HFFc6 (cell line): ENCODE measurements at places on chromosomes 7 and 10. TPM values are rescaled to one million over a fixed set of nuclear protein-coding genes. Genes with fewer than 3 reads are reported as not detected.
A peak's percentile ranks its signal among the peaks of the same experiment; 100 is the strongest.

DNA sequence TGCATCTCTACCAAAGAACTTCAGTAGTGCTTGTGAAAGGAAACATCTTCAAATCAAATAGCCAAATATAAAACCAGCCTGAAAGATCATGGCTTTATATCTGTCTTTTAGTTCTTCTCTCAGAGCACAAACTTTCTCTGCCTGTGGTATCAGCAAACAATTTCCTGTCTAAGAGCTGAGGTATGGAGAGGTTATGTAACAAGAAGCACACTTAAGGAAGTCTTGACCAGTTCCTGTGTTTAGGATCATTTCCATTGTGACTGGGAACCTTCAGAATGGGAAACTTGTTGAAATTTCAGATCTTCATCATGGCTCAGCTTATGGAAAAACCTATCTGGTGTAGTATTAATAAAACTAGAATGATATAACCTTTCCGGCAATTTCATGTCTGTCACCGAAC is 148.8 kb downstream of the MBL2 start:
- DNase-seq, result no peak
- no peak overlapping the region for H3K4me3 ChIP-seq
- H3K27me3 ChIP-seq, result no peaks in the 10 kb centered on the region; the same call in 1 of the 2 replicates
- no peaks in the 10 kb centered on the region for H3K36me3 ChIP-seq
- peaks cover 45% of the 10 kb centered on the region for H3K4me1 ChIP-seq

DNA sequence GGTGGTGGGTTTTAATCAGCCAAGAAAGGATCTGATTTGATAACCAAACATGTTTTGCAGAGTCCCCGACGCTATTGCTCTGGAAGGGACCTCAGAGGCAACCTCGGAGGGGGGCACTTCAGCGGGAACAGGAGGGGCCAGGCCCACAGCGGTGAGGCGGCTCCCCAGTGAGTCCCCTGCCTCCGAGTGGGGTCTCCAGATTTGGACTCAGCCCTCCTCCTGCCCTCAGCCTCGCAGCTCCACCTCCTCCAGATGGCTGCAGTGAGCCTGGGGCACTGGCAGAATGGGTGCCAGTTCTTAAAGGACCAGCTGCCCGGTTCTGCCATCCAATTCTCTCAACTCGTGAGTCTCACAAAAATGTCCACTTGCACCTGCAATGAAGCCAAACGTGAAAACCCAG is 61.0 kb upstream of the NANOS1 start:
- no peak overlapping the region for H3K4me3 ChIP-seq
- H3K27me3 ChIP-seq, result peaks cover 47% of the 10 kb centered on the region
- H3K4me1 ChIP-seq, result no peaks in the 10 kb centered on the region
- DNase-seq, result no peak
- no peak overlapping the region for H3K27ac ChIP-seq

DNA sequence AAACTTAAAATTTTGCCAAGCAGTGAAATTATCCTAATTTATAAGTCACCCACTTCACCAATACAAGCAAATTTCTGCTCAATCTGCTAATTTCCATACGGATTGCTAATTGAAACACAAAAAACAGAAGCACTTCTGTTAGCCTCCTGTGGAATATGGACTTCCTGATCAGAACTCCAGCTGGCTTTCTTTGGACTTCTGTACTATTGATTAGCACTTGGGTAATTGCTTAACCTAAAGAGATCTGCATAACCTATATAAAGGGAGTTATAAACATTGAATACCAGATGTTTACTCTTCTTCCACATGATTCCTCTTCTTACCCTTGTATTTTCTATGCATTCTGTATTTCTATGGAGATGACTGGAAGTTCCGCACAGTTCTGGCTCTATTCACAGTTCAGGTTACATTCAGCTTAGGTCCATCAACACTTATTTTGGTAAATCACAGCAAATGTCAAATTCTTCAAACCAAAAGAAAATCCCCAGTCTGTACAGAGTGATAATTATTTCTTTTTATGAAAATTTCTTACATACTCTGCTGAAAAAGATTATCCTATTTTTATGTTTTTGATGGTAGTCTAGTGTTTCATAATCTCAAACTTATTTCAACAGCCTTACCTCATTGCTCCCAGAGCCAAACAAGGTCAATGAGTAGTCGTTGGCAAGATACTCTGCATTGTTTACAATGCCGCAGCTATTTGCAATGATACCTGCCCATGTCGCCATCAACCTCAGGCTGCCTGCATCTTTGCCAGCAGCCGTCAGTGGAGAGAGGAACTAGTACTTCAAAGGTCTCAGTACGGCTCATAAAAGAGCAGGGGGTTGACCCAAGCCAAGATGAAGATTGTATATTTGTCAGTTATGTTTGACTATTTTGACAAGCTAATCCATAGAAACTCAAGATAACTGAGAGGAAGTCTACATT is 225.6 kb downstream of the AHR start:
- DNase-seq, result peak; percentile 76
- no peaks in the 10 kb centered on the region for H3K27me3 ChIP-seq
- H3K4me3 ChIP-seq, result peak overlapping the region; percentile 84

DNA sequence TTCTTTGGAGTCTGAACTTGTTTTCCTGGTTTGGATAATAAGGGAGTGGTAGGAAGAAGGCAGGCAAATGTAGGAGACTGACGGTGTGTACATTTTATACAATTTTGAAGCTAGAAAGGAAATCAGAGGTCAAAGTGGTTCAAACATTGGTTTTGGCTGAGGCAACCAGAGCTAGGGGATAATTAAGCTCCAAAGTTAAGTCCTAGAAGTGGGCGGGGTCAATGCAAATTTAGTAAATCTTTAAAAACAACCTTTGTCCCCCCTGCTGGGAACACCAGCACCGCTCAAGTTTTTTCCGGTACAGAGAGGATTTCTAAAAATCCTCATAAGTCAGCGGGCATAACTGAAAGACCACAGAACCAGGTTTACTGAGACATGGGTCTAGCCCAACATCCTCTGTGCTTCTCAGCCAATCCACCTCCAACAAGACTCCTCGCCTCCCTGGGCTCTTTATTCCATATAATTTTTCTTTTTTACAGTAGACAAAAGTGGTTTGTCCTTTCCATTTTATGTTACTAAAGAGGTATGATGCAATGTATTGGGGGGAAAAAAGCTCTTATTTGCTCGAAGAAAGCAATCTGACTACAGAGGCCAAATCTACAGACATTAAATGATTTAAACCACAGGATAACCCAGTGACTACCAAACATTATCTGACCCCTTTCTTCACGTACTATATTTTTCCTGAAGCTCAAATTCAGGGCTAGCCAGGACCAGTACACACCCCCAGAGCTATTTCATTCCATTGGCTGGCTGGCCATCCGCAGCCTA is 1.6 kb downstream of the GLUD1 start:
- H3K27me3 ChIP-seq, result no peaks in the 10 kb centered on the region; the same call in 1 of the 2 replicates
- DNase-seq, result peak; percentile 41
- H3K4me3 ChIP-seq, result peak overlapping the region; percentile 90
- H3K27ac ChIP-seq, result peak overlapping the region; percentile 88
- peaks cover 51% of the 10 kb centered on the region for H3K4me1 ChIP-seq
- H3K36me3 ChIP-seq, result peaks cover 24% of the 10 kb centered on the region

DNA sequence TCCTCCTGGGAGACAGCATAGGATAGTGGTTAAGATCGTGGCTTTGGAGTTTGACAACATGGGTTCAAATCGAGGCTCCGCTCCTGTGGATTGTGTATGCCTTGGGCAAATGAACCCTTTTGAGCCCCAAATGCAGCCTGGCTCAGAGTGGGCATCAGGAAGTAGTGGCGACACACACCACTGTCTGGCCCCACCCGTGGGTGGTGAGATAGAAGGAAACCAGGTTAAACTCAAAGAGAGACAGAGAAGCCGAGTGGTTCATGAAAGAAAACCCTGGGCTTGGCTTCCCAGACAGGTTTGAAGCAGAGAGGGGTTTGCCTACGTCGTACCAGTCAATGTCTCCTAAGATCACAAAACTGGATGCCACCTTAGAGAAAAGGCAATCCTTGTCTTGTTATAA is 57.7 kb downstream of the PRTFDC1 start:
- H3K27ac ChIP-seq, result peak overlapping the region; percentile 85
- no peaks in the 10 kb centered on the region for H3K27me3 ChIP-seq
- 0 out of 2 replicates have a peak, but pooled peaks cover 6% of the 10 kb centered on the region for H3K36me3 ChIP-seq
- H3K4me1 ChIP-seq, result peaks cover 77% of the 10 kb centered on the region
- H3K4me3 ChIP-seq, result peak overlapping the region; percentile 57

DNA sequence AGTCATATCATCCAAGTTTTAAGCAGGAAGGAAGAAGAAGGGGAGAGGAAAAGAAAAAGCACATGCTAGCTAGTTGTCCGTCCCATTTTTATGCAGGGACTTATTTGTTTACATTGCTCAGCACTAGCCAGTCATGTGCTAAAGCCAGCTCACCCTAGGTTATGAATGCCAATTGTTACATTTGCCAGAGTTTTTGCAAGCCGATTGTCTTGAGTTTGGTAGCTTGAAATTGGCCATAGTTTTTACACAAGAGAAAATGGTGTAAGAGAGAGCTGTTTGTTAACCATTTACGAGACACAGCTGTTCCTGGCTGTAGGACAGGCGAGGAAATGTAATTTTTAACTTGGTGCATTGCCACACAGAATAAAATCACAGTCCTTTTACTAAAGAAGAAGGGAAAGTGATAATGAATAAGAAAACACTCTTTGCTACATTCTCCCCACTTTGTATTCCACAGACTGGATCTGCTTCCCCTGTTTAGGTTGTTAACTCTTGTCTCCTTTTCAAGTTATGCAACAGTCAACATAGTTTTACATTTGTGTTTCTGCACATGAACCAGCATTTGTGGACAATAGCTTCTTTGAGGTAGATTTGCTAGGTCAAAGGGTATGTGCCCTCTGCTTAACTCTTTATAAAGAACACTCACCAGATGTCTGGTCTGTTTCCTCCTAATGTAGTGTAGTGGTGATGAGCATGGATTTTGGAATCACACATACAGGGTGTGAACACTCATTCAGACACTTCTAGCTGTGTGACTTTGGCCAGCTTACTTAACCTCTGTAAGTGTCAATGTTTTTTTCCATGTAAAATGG is 357.2 kb downstream of the LRMDA start:
- no peaks in the 10 kb centered on the region for H3K36me3 ChIP-seq
- H3K27me3 ChIP-seq, result peaks cover 15% of the 10 kb centered on the region
- H3K27ac ChIP-seq, result no peak overlapping the region
- no peaks in the 10 kb centered on the region for H3K4me1 ChIP-seq
- H3K4me3 ChIP-seq, result no peak overlapping the region

- no peaks in the 10 kb centered on the region for H3K4me1 ChIP-seq
- H3K4me3 ChIP-seq, result no peak overlapping the region
- no peak for DNase-seq
- peaks cover 2% of the 10 kb centered on the region for H3K36me3 ChIP-seq
- H3K27me3 ChIP-seq, result no peaks in the 10 kb centered on the region; the same call in 1 of the 2 replicates
- no peak overlapping the region for H3K27ac ChIP-seq
Measured at GRCh38 chr7:30084212-30084611, 50.6 kb upstream of the MTURN start.

GRCh38 chr10:67629461-67629971 is 66.5 kb downstream of the CTNNA3 start:
- H3K4me3 ChIP-seq, result no peak overlapping the region
- no peak for DNase-seq
- no peaks in the 10 kb centered on the region; the same call in 1 of the 2 replicates for H3K4me1 ChIP-seq
- no peak overlapping the region for H3K27ac ChIP-seq
- H3K27me3 ChIP-seq, result no peaks in the 10 kb centered on the region; the same call in 1 of the 2 replicates
- H3K36me3 ChIP-seq, result no peaks in the 10 kb centered on the region

DNA sequence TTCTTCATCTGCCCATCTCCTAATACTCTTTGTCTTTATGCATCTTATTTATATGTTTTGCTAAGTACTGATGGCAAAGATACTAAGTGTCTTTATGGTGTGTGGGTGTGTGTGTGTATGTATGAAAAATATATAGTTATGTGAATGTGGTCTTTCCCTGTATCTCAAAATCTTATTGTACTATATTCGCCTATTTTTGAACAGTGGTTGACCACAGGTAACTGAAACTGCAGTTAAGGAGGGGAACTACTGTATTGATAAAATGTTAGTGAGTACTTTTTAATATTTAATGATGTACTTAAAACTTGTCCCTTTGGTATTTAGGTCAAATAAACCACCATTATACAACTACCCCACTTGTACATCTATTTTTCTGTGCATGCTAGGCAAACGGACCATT is 85.9 kb downstream of the ADD3 start:
- no peak overlapping the region for H3K4me3 ChIP-seq
- 0 out of 2 replicates have a peak, but pooled peaks cover 7% of the 10 kb centered on the region for H3K36me3 ChIP-seq
- no peak overlapping the region for H3K27ac ChIP-seq
- H3K4me1 ChIP-seq, result peaks cover 15% of the 10 kb centered on the region

- H3K4me1 ChIP-seq, result no peaks in the 10 kb centered on the region
- no peak for DNase-seq
- no peak overlapping the region for H3K27ac ChIP-seq
Measured at GRCh38 chr10:56181607-56182006, 179.5 kb downstream of the ZWINT start.

- no peak overlapping the region for H3K4me3 ChIP-seq
- H3K36me3 ChIP-seq, result no peaks in the 10 kb centered on the region
- no peak overlapping the region for H3K27ac ChIP-seq
- no peak for DNase-seq
Measured at GRCh38 chr10:57218382-57218781, 857.3 kb upstream of the ZWINT start.

DNA sequence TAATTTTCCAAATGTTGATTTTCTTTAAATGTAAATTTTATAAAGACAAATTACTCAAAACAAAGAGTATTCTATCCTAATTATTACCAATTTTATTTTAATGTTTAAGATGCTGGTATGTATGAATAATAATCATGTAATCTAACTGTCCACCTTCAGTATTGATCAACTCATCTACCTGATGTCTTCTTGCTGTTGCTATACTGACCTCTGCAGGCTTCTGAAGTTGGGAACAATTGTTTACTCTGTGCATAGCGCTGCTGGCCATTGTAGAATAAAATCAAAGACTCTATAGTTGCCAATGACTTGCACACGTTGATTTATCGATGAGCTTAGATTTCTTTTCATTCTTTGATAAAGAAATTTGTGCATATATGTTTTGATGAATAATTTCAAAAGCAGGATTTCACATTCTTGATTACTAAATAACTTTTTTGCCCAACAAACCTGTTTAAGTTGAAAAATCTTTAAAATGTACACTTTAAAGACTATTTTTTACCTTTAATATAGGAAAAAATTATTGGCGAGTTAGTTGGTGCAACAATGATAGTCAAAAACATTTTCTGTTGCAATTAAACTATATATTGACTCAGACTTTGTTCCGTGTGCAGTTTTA is 282.3 kb downstream of the TFEC start:
- H3K27me3 ChIP-seq, result no peaks in the 10 kb centered on the region
- H3K4me1 ChIP-seq, result peaks cover 11% of the 10 kb centered on the region
- H3K4me3 ChIP-seq, result no peak overlapping the region
- H3K27ac ChIP-seq, result no peak overlapping the region
- no peaks in the 10 kb centered on the region for H3K36me3 ChIP-seq

GRCh38 chr10:13528875-13529713 is at the start of gene BEND7:
Gene BEND7, minus strand, starts transcription at chr10:13529014. Its CDS starts 481 bp downstream, at chr10:13528533.
- peak within 1 kb of the TSS; percentile 74 for H3K4me3 ChIP-seq
- no peak within 1 kb of the TSS for H3K27ac ChIP-seq
- H3K4me1 ChIP-seq, result peaks cover 18% of the 10 kb centered on the region

- H3K36me3 ChIP-seq, result no peaks in the 10 kb centered on the region
- H3K4me3 ChIP-seq, result no peak overlapping the region
- DNase-seq, result no peak
- H3K27ac ChIP-seq, result no peak overlapping the region
- H3K4me1 ChIP-seq, result peaks cover 8% of the 10 kb centered on the region; the same call in 1 of the 2 replicates
Measured at GRCh38 chr7:135560631-135561030, 2.9 kb downstream of the NUP205 start.

BICC1 gene
- total RNA-seq, result 61.7 to 62.3 TPM (median 61.8 TPM) in 3 replicates

RBM20 gene
- not detected in 3 replicates for total RNA-seq

PAX4 gene
- not detected in 3 replicates for total RNA-seq
